Skeletal muscle tissue (tissue), 5 donors: ENCODE measurements at places on chromosomes 7 and 10. TPM values are rescaled to one million over a fixed set of nuclear protein-coding genes. Genes with fewer than 3 reads are reported as not detected.

Gene GNG11
- total RNA-seq: 20.4 TPM

Gene ZNF804B
- total RNA-seq: not detected

Gene MSS51
- total RNA-seq: 22.4 TPM

Gene CALN1
- total RNA-seq: 0.52 TPM

Gene TNS3
- total RNA-seq: 33.4 TPM

Gene PRF1
- 2.1 TPM for total RNA-seq
